ENCODE measurements at places on chromosomes 5 and 9.

- DNase-seq: no peak
Measured at GRCh38 chr5:83548581-83548980, 77.0 kb downstream of the VCAN start.

- DNase-seq: no peak
Measured at GRCh38 chr9:75210215-75210614, 121.9 kb downstream of the OSTF1 start.

- no peak for DNase-seq
Measured at GRCh38 chr5:173916233-173916632, 28.1 kb downstream of the CPEB4 start.

DNA sequence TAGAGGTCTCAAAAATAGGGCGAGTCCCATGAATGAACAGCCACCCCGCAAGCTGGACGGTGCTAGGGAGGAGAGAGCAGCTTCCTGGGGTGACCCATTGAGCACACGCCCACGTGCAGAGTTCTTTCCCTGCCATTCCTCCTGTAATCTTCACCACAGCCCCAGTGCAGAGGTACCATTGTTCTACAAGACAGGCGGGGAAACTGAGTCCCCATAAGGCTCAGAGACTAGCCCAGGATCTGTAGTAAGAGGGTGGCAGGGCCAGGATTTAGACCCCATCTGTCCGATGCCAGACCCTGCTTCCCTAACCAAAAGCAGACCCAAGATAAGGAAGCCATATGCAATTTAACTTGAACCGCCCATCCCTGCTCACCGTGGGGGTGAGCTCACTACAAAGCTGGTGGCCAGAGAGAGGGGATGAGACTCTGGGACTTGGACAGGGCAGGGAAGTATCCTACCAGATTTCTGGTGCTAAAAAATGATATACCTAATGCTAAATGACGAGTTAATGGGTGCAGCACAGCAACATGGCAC is 36.7 kb upstream of the ORM1 start:
- DNase-seq: no peak

GRCh38 chr9:21788752-21789151 is 13.7 kb upstream of the MTAP start:
- DNase-seq: no peak

GRCh38 chr5:139481122-139481533 is 1.4 kb downstream of the STING1 start:
- DNase-seq: no peak

DNA sequence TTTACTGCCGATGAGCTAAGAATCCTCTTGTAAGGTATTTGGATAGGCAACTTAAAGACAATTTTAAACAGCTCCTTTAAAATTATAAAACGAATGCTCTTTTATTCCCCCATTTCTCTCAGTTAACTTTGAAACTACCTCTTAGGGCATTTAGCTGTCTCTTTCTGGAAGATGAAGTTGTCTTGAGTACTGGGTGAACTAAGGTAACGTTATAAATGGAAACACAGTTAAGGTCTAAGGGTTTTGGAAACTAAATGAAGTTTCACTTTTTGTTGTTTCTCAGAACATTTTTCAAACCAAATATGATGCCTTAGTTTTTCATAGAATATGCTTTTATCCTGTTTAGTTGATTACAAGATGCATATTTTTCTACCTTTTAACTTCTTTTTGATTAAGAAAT is 6.8 kb downstream of the UBE2R2 start:
- no peak for DNase-seq

DNA sequence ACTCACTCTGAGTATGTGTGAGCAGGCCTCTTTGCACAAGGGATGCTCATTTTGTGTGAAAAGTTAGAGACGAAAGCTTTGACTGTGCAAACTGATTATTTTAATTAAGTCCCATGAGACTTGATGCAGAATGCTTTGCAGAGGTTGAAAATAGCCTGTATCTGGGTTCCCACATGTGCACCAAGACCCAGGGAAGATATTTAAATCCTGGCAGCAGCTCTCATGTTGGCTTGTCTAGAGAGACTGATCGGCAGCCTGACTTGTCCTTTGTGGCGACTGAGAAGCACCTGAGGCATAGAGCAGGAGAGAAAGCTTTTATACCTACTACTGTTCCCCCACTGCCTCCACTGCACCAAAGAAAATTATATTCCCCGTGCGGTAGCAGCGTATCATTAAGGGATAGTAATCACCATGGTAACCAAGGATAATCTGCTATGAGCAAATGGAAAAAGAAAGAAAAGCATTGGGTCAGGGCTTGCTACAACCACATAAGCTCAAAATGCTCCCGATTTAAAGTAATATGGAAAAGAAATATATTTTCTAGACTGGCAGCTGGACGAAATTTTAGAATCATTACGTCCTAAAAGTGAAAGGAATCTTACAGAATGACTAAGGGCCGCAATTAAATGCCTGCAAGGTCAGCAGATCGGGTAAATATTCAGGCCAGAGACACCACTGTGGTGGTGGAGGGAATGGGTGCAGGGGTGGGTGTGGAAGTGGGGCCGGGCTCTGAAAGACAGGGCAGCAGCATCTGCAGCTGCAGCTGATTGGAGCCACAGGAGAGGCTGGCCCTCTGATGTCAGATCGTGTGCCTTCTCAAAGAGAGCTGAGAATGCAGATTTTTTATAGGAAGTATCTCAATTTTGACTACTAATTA is 135.3 kb upstream of the EPB41L4A start:
- no peak for DNase-seq

DNA sequence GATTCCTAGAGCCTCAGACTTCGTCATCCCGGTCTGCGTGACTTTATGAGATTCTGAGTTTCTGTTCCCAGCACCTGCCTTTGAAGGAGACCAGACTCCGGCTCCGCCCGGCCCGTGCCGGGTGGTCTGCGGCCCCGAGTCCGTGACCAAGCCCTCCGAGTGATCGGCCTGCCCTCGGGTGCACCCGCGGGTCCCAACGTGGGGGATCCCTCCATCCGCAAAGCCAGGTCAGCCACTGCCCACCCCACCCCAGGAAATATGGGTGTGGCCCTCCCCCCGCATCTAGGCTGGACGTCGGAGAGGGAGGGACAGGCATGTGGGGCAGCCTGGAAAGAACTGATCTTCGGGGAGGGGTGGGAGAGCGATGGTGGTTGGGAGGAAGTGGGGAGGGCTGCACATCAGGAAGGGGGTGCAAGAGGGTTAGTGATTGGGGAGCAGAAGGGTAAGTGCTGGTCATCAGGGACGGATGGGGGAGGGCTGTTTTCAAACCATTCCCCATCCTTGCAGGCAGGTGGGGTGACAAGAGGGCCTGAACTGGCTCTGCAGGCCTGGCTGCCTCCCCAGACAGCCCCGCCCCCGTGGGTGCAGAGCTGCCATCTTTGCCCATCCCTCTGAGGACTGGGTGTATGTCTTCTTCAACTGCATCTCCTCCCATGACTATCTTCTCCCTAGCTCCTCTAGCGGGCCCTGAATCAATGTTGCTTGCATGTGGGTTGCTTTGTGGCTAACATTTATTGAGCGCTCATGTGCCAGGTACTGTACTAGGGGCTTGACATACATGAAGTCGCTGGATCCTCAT is 747 bp downstream of the LRSAM1 start:
- DNase-seq: no peak

DNA sequence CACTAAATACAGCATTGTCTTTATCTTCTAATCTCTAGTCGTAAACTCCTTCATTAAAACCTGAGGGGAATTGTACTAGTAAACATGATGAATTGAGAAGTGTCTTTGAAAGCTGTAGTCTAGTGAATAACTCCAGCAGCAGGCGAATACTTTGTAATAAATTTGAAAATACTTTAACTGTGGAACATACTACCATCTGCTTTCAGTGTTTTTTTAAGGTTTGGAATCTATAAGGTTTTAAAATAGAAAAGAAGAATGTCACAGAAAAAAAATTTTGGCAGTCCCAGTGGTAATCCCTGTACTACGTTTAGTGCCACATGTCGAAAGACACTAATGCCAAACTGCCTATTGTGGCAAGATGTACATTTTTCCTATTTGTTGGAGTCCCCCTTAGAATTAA is 379.0 kb upstream of the NUDT12 start:
- no peak for DNase-seq

- DNase-seq: no peak
Measured at GRCh38 chr5:143677403-143677802, 134.6 kb upstream of the HMHB1 start.

DNA sequence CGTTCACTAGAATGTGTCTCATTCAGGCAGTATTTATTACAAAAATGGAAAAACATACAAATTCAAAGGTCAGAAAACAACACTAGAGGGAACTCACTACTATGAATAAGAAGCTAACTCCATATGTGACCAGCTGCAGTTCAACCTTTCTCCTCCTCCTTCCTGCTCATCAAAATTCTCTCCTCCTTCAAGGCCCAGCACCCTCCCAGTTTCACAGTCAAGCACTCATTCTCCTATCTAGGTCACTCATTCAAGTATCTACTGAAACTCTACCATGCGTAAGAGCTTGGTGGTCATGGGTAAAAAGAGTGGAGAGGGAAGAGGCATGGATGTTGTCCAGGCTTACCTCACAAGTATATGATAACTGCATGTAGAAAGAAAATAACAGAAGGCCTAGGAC is 27.7 kb downstream of the ECPAS start:
- DNase-seq: no peak

GRCh38 chr5:74149395-74149794 is 491.1 kb downstream of the ENC1 start:
- no peak for DNase-seq

DNA sequence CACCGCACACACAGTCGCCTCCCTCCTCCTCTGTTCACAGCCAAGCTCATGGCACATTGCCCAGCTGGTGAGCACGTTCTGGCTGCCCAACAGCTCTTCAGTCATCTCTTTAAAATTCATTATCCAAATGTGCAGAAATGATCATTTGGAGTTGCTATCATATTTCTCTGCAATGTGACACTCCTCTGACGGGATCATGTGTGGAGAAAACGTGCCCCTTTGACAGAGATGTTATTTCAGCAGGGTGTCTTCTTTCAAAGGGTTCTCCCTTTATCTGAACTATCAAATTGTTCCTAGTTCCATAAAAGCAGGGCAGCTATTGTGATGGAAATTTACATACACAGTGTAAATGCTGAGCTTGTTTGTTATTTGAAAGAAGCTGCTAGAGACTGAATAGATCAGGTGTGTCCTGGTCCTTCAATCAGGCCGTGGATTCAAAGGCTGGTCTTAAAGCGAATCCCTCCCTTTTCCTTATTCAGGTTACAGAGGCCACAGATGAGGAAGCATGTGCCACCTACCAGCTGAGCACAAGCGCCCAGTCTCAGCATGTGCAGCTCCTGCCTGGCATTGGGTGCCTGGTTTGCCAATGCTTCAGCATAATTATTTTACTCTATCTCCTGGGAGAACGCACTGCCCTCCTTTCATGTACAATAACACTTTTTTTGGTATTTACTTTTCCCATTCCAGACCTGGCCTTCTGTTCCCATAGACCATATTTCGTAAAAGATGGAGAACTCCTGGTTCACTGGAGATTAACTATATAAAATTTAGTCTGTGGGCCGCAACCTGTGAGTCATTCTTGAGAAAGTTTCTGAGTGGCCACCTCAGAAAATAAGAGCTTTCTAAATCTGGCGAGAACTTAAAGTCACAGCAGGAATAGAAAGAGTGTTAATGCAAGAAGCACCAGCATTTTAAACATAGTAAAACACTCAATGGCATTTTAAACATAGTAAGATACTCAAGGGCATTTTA is 433.7 kb downstream of the ENC1 start:
- DNase-seq: peak; percentile 73

DNA sequence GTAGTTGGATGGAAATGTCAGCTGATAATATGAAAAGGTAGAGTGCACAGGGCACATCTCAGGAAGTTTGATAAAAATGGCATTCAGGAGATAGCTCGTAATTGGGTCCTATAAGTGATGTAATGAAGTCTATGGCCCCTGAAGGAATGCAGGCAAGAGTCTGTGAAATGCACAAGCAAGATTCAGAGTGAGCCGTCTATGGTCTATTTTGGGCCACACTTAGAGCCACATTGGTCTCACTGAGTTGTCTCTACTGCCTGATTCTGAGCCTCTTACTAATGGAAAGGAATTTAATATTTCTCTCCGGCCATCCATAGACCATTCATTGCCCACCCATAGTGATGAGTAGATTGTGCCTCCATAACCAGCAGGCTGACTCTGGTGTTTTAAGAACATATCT is 111.3 kb upstream of the KCNN2 start:
- DNase-seq: no peak

DNA sequence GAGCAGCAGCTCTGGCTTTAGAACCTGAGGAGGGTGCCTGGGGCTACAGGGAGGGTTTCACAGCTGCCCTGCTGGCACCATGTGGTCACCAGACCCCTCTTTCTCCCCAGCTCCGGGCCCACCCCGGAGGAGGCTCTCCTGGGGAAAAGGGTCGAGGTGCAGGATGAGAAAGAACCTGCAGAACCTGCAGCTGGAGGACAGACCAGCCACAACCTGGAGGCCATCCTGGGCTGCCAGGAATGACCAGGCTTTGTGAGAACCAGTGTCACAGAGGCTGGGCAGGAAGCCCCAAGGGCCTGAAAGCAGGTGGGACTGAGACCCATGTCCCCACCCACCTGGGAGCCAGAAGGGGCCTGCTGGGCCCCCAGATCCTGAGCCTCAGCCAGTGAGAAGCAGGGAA is 23.0 kb downstream of the SEMA4D start:
- DNase-seq: no peak

DNA sequence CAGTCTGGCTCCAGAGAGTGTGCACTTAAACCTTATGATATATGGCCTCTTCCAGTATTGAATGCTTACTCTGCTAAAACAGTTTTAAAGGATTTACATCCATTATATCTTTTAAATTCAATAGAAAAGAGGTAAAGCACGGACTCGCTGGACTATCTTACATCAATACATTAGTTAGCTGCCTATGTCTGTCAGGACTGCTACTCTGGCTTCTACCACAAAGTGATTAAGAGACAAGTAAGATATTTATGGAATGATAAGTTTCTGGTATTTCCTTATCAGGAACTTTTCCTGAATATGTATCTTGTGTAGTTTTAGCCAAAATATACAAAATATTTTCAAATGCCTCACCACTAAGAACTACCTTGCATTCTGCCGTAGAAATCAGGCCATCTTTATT is 295.1 kb downstream of the ISL1 start:
- no peak for DNase-seq

DNA sequence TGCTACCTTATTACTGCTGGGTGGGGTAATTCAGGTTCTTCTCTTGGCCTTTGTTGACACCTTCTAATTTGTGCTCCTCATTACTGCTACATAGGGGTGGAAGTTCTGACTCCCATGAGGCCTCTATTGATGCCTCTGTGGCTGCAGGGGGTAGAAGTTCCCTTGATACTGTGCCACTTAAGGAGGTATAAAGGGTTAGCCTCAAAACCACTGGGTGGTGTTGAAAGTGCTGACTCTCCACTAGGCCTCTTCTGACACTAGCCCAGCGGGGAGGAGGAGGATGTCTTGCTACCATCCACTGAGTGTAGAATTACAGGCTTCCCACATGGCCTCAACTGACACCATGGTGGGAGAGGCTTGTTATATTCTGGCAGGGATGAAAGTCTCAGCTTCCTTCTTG is 36.7 kb upstream of the CCDC112 start:
- DNase-seq: no peak

DNA sequence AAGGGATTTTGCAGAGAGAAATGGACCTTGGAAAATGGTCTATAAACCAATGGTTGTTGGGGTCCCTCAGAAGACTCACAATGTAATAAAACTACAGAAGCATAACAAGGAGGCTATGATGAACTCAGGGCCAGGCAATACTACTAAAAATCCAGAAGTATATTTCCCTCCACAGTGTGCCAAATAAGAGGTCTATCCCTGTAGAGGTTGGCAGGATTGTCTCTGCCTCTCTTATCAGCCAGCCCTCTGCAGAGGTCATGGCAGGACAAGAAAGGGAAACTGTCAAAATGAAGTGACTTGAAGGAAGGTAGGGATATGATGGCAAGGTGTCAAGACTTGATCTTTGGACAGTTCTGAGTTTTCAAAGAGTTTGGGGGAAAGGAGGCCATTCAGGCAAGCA is 115.7 kb upstream of the NR5A1 start:
- no peak for DNase-seq

GRCh38 chr5:86760661-86761060 is 142.9 kb downstream of the COX7C start:
- no peak for DNase-seq

Data from NCI-H1694 (cell line).